ENCODE measurements at places on chromosomes 4 and X.

- DNase-seq = no peak
Measured at GRCh38 chrX:106742805-106743204, 16.3 kb downstream of the RNF128 start.

DNA sequence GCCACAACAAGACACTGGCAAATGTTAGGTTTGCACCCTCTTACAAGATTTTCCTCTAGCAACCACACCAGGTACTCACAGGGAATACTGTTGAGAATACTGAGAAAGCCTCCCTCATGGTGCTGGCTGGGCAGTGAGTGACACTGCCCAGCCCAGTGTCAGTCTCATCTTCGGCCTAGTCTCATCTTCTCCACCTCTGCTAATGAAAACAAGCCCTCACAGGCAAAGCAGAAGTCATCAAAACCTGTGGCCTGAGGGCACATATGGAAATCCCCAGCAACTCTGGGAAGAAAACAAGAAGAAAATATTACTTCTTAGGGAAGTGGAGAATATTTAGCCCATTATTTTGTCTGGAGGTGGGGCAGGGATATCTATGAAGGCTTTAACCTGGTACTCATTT is 7.9 kb upstream of the ADAM29 start:
- no peak for DNase-seq

DNA sequence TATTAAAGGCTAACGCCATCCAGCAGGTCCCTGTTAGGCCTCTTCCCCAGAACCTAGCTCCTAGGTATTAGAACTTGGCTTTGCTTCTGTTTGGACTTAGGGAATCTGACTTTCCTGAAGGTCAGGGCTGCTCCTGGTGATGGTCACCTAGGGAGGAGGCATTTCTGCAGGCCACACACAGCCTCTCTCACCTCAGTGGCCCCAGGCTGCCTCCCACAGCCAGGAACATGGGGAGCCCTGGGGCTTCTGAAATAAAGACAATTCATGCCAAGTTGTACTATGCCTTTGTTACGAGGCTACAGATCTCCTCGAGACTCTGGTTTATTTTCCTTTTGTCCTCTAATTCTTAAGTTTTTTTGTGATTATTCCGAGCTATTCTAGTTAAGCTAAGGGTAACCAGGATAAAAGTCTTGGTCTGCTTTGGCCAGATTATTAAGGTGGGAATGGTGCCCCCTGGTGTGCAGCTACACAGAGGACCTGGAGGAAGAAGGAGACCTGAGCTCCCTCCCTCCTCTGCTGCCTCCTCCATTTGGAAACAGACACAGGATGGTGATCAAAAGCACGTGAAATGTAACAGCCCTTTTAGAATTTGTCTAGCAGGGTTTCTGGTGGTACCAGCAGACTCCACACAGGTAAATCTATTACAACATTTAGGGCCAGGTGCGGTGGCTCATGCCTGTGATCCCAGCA is 131.0 kb downstream of the DCLK2 start:
- no peak for DNase-seq

- no peak for DNase-seq
Measured at GRCh38 chr4:169510617-169511016, 101.8 kb downstream of the NEK1 start.

DNA sequence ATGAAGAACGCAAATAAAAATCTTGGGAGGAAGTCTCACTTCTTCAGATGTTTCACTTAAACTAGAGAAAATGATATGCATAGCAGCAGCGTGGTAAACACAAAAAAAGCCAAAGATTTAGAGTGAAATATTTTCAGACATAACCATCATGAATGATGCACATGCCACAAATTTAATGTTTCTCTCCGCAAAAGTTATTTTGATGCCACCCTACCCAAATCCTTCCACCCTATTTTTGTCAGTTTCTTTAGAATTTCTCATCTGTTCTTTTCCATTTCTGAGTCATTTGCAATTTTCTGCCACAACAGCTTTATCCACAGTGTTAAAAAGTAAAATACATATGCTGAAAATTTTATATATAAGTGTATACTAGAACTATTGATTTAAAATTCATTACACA is 1663.7 kb upstream of the ADGRL3 start:
- no peak for DNase-seq

DNA sequence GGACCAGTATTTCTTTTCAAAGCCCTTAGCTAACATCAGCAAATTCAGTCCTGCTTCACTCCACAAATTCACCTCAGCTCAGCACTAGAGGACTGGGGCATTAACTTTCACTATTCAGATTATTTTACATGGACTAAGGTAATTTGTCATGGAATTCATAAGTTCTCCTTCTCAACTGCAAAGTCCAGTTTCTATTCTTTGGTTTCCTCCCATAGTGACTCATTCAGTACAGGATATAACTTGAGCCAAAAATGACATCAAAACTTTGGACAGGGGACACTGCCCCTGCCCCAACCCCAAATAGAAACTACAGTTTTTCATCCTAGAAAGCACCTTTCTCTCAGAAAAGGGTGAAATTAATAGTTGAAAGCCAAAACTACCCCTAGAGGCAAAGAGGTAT is 52.7 kb downstream of the COX7B2 start:
- no peak for DNase-seq

DNA sequence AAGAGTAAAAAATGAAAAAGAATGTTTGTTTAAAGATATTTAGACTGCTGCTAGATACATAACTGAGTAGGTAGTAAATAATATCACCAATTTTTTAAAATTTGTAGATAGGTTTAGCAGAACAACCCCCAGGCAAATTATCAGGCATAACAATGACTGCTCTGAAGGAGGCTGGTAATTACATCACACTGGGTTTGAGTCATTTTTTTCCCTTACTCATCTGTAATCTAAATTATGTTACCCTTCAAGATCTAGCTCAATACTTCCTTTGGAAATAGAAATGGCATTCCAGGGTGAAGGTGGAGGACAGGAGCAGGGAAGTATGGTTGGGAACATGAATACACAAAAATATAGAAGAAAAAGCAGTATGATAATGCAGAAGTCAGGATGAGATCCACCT is 431.6 kb upstream of the MAOA start:
- DNase-seq = no peak

DNA sequence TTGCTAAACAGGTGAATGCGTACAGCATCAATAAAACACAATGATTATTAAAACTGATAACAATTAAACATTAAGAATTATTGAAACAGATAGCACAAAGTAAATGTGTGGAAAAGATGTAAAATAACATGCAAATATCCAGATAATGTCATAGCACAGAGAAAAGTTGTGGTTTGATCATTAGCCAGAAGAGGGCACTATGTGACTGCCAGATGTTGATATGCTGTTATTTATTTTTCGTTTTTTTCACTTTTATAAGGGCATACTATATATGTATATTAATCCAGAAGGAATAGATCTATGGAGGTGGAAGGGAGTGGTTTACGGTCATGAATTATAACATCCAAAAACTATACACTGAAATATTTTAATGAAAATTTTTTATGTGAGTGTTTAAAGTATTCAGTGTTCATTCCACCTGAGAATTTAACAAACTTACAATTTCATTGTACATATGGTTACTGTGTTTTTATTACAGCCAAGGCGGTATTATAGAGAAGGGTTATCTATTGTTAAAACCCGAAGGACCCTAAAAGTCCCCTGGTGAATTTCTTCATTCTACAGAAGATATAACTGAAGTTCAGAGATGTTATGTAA is 211.9 kb upstream of the UGT8 start:
- DNase-seq = no peak

DNA sequence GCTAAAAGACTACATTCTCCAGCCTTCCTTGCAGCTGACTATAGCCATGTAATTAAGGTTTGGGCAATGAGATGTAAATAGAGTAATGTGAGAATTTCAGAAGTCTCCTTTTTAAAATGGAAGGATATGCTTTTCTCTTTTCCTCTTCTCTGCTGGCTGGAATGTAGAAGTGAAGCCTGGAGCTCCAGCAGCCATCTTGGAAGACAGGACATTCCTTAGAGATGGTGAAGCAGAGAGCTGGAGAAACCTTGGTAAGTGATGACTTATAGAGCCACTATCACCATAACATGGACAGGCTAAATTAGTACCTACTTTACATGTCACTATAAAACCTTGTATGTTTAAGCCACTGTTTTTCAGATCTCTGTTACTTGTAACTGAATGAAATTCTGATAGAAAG is 48.0 kb downstream of the RASL11B start:
- no peak for DNase-seq

GRCh38 chrX:42946544-42947194 is 168.7 kb upstream of the PPP1R2C start:
- no peak for DNase-seq

- DNase-seq = no peak
Measured at GRCh38 chr4:67624939-67625338, 66.4 kb downstream of the STAP1 start.

DNA sequence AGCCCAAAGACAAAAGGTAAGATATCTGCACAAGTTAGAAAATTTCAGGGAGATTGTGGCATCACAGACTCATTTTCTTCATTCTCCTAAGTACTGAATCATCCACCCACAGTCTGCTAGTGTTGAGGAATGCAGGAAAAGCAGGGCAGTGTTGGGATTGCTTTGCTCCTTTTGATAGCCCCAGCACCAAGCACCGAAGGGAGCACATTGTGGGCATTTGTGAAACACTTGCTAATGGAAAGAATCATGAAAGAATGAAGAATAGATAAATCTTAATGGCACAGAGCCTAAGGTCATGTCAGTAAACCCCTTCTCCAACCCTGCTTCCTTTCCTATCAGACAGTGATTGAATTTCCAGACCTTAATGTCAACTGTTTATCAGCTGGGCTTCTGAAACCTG is 103.1 kb upstream of the GPRIN3 start:
- no peak for DNase-seq

DNA sequence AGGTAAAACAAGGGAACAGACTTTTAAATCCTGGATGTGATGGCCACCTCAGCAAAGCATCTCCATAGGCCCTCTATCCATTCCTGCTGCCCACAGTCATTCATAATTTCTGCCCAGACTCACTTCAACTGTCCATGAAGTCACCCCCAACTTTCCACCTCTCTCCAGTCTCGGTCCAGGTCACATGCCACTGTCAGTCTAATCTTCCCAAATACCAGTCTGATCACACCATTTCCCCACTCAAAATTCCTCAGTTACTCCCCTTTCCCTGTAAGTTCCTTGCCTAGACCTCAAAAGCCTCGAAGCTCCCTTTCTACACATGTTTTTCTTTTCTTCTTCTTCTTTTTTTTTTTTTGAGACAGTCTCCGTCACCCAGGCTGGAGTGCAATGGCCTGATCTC is 51.2 kb upstream of the HOPX start:
- DNase-seq = no peak

DNA sequence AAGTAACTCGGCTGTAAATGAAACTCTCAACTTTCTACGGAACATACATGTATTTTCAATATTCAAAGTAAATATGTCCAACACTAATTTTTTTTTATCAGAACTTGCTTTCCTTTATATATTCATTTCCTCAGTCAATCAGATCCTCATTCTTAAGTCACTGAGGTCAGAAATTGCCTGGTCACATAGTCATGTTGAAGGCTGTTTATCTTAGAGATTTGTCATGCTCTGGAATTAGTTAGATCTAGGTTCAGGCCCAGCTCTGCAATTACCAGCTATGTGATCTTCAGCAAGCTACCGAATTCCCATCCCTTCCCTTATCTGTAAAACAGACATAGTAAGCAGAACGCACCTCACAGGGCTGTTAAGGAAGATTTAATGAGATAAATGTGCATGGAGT is 228.8 kb downstream of the SPCS3 start:
- DNase-seq = no peak

GRCh38 chr4:129379429-129379828 is 283.5 kb downstream of the C4orf33 start:
- DNase-seq = no peak

GRCh38 chr4:2767705-2768074 is 11.6 kb upstream of the TNIP2 start:
- no peak for DNase-seq

DNA sequence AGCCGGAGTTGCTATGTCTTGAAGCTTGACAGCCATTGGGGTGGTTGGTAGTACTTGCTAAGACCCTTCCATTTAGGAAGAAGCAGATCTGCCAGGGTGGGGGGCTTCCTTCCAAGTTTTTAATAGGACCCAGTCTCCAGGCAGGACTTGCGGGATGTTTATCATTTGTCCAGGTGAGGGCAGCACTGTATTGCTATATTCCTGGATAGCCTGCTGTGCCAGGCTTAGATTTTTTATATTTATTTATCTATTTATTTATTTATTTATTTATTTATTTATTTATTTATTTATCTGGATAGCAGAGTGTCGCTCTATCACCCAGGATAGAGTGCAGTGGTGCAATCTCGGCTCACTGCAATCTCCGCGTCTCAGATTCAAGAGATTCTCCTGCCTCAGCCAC is 87.4 kb upstream of the CT45A1 start:
- no peak for DNase-seq

- DNase-seq = no peak
Measured at GRCh38 chr4:174528226-174528625, 5.9 kb upstream of the HPGD start.

DNA sequence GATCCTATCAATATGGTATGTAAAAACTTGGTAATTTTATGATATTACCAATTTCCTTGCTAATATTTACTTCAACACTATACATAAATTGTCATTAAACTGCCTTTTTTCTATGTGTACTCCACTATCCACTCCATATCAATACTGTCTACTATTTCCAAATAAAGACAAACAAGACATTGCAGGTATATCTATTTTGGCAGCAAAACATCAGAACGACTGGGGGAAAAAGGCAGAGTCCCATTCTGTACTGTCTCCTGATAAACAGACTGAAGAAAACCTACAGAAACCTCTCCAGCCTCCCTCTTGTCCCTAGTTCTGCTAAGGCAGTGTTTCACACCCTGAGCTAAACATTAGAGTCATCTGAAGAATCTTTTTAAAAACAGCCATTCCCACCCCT is 96.6 kb downstream of the ATRX start:
- no peak for DNase-seq

- no peak for DNase-seq
Measured at GRCh38 chr4:24650849-24651640, 66.7 kb upstream of the DHX15 start.

GRCh38 chrX:1601051-1601767 is 9.8 kb downstream of the AKAP17A start:
- no peak for DNase-seq

DNA sequence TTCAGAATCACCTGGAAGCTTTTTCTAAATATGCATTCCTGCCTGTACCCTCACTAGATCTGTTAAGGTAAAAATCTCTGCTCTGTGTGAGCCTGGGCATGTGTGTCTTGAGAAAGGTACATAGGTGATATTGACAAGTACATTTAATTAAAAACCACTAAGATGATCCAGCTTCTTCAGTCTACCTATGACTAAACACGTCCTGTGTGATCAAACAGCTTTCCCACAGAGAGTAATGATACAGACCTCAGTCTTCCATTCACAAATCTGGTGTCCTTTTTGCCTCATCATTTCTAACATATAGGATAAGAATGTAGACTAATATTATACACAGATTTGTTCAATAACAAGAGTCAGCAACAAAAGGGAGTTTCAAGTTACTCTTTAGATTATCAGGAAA is 42.6 kb downstream of the GALNT7 start:
- DNase-seq = no peak

DNA sequence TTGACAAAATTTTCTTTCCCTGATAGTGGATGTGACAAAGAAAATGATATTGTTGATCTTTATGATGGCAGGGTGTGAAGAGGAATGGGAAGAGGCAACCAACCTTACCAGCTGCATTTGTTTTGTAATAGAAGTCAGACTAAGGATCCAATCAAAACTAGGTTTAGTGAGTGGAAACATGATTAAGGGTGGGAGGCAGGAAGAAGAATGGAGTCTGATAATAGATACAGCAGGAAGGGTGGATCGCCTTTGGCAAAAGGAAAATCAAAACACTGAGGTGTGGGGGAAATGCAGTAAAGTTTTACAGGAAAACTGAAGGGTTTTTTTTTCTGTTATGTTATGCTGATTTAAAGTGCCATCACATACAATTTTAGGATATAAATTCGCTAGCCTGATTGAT is 3.4 kb downstream of the CLIC2 start:
- DNase-seq = no peak
